ENCODE measurements at places on chromosomes 1 and 21.

DNA sequence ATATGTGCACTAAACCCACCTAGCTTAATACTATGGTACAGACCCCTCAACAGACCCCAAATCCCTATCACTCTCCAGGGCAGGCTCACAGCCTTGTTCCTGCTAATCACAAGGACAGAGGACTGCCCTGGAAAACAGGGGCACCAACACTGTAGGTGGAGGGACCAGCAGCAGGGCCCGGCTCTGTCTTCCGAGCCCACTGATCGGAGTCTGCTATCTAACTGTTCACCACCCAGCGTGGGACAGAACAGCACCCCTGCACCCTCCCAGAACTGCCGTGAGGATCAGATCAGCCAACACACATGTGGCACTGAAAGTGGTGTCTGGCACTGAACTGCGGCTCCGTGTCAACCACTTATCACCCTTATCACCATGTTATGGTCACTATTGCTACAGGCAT, 6.2 kb downstream of the WDR4 start:
- DNase-seq = no peak

GRCh38 chr1:22780696-22781095, 70.1 kb downstream of the EPHB2 start:
- no peak for DNase-seq

- no peak for DNase-seq
These were observed 115.9 kb upstream of the IVNS1ABP start for GRCh38 chr1:185432948-185433347.

DNA sequence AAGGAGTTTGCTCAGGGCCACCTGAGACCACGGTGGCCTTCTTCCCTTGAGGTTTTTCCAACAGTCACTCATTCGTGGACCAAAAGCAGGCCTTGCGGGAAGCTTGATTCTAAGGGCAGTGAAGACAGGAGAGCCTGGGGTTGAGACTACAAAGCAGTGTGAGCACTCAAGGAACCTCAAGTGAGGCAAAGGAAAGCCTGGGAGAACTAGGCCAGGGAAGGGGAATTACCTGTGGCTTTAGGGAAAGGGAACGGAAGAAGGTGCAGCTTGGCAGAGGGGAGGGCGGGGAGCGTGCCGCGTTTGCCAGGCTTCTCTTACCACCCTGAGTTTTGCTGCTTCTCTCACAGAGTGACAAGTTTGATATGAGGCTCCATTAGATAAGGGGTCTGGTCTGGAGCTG, 114.3 kb downstream of the DHRS3 start:
- no peak for DNase-seq

DNA sequence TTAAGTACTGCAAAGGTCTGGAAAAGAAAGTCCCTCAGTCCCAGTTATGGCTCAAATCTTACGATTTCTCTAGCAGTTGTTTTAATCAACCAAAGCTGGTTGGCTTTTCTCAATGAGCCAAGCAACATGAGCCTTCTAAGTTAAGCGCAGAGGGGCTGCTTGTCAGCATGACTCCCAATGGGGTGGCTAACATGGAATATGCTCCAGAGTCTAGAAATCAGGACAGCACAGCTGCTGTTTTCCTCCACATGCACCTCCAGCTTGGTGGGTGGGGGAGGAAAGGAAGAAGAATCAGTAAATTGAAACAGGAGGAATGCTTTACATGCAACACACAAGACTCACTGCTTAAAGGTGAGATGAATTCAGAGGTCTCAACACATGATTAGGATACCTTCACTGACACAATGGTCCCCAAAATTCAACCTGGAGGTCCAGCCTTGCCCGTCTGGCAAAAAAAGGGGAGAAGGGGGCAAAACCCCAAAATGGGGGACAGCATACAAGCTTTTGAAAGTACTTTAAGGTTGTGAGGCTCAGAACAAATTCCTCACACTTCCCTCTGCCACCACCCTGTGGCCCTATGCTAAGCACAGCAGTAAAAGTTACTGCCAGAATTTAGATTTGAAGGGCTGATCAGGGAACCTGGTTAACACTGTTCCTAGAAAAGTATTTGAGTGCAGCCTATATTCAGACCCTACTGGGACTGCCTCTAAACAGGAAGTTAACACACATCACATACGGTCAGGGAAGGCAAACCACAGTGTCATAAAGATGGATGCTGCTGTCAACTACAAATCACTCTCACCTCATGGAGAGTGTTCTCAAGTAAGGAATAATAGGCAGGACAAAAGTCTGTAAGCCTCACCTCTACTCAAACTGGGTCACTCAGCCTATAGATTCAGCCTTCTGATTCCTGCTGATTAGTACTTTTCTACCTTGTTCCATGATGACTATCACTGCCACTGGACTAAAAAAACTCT, 2.6 kb downstream of the GATAD2B start:
- no peak for DNase-seq

GRCh38 chr1:39216771-39217170, 12.3 kb downstream of the MACF1 start:
- DNase-seq = no peak

- no peak for DNase-seq
These were observed 1667.8 kb downstream of the MRPL39 start for GRCh38 chr21:23939369-23940065.

DNA sequence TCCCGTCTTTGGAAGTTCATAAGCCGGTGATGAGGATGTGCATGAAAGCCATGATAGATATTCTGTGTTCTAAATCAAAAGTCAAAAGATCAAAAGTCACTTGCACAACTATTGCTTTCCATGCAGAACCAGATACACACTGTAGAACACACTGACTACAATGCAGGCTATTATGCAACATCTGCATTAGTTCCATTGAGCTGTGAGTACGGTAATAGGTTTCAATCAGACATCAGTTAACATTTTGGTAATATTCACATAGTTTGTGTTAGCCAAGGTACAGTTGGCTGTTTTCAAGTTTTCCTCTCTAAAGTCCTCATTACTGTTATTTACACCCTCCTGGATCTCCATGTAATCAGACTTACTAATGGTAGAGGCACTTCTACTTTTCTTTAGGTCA, 3.1 kb downstream of the KCNA2 start:
- DNase-seq = no peak

DNA sequence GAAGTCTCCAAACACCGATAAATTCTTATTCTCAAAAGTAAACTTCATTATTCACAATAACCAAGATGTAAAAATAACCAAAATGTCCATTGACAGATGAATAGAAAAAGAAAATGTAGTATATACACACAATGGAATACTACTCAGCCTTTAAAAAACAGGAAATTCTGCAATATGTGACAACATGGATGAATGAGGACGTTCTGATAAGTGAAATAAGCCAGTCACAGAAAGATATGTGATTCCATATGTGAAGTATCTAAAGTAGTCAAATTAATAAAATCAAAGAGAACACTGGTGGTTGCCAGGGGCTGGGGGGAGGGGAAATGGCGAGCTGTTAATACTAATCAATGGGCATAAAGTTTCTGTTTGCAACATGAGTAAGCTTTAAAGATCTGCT, 36.0 kb downstream of the LRRC8C start:
- DNase-seq = no peak

GRCh38 chr1:13802782-13803545, 103.0 kb downstream of the PRDM2 start:
- no peak for DNase-seq

GRCh38 chr21:29477941-29478340, 179.2 kb downstream of the BACH1 start:
- DNase-seq = no peak

DNA sequence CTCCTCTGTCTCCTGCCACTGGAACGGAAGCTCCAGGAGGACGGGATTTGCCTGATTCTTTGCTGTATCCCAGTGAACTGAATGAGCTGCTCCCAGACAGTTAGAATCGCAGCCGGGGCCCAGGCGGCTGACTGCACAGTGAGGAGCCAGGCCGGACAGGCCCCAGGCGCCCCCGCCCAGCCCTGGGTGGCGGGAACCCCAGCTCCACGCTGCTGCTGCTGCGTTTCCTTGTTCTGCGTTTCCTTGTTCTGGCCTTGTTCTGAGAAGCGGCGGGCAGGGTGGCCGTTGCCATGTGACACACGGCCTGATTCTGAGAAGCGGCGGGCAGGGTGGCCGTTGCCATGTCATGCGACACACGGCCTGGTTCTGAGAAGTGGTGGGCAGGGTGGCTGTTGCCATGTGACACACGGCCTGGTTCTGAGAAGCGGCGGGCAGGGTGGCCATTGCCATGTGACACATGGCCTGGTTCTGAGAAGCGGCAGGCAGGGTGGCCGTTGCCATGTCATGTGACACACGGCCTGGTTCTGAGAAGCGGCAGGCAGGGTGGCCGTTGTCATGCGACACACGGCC, 56.2 kb downstream of the SLC37A1 start:
- no peak for DNase-seq
